Esophagus muscularis mucosa (tissue), 4 donors: ENCODE measurements at places on chromosomes 3 and 15.

- no peak for DNase-seq
These were observed 138.5 kb upstream of the ARPP21 start for GRCh38 chr3:35500641-35501350.

DNA sequence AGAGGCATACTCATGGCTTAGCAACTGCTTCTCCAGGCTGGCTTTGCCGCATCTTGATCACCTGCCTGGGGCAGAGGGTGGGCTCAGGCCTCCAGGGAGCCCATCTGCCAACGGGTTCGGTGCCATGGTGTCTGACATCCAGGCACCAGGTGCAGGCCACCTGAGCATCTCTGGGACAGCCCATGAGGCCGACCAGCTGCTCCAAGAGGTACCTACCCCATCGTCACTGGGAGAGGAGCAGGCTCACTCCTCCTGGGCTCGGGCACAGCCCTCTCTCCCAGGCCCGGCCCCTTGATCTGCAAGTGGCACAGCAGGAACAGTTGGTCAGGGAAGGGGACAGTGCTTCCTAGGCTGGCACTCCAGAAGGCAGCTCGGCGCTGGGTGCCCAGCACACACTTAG, 21.9 kb downstream of the TPRA1 start:
- DNase-seq: no peak

GRCh38 chr3:79097964-79098660, 669.7 kb downstream of the ROBO1 start:
- DNase-seq: no peak

- no peak for DNase-seq
These were observed 104.8 kb upstream of the CHRNA7 start for GRCh38 chr15:31925541-31925940.

DNA sequence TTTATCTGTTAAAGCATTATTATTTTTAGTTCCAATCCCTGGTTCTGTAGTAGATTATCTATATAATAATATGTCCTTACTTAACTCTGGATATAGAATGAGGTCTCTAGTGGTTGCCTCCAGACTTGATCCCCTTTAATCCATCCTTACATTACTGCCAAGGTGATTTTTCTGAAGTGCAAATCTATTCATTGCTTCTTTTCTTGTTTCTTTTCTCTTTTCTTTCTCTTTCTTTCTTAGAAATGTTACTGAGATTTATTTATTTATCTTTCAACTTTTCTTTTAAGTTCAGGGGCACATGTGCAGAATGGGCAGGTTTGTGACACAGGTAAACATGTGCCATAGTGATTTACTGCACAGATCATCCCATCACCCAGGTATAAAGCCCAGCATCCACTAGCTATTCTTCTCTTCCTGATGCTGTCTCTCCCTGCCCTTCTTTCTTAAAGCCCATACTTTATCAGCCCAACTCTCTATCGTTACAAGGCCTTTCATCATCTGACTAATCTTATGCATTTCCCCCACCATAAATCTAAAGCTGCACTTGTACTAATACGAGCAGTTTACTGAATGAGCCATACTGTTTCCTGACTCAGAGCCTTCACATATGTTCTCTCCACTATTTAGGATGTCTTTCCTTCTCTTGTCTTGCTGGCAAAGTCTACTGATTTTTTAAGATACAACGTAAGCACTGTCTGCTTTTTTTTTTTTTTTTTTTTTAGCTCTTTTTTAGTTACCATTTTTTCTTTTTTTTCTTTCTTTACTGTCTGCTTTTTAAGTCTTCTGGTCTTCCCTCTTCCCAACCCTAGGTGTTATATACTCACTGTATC, 4.6 kb downstream of the GLCE start:
- no peak for DNase-seq

GRCh38 chr15:69478259-69478781, 25.7 kb downstream of the RPLP1 start:
- DNase-seq: no peak

GRCh38 chr3:100761211-100761942, 52.1 kb downstream of the TFG start:
- no peak for DNase-seq

GRCh38 chr3:177512945-177513814, 315.9 kb upstream of the TBL1XR1 start:
- no peak for DNase-seq

DNA sequence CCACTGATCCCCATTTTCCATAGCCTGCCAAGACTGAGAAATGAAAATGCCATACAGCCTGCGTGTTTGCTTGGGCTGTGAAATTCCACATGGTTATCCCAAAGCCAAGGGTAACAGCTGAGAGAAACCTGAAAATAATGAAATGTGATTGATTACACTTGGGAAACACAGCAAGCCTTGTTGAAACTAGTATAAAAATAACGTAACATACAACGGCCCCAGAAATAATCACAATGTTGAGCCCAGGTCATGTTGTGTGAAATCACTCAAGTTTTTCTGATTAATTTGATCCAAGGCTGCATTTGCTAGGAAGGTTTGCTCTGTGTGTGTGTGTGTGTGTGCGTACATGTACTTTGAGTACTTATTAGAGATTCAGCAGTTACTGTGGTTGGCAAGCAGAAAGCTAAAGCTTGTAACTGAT, 269.0 kb downstream of the OXSM start:
- DNase-seq: no peak
